Right renal pelvis (tissue), 4 donors: ENCODE measurements at places on chromosomes 1 and 21. TPM values are rescaled to one million over a fixed set of nuclear protein-coding genes. Genes with fewer than 3 reads are reported as not detected.

- no peak for DNase-seq
Measured at GRCh38 chr1:218480137-218480536, 135.0 kb downstream of the TGFB2 start.

- DNase-seq, result no peak
Measured at GRCh38 chr21:36904093-36904666, 62.3 kb downstream of the HLCS start.

- no peak for DNase-seq
Measured at GRCh38 chr1:81337226-81337625, 463.5 kb upstream of the ADGRL2 start.

- peak; percentile 97 for DNase-seq
Measured at GRCh38 chr1:183471743-183472487, 384 bp upstream of the SMG7 start.

DCDC2B gene
- polyA plus RNA-seq, result 0.96 TPM
